ENCODE measurements at places on chromosomes 5 and 9.

- DNase-seq = no peak
These were observed 270.4 kb upstream of the DMRT1 start for GRCh38 chr9:571066-571465.

DNA sequence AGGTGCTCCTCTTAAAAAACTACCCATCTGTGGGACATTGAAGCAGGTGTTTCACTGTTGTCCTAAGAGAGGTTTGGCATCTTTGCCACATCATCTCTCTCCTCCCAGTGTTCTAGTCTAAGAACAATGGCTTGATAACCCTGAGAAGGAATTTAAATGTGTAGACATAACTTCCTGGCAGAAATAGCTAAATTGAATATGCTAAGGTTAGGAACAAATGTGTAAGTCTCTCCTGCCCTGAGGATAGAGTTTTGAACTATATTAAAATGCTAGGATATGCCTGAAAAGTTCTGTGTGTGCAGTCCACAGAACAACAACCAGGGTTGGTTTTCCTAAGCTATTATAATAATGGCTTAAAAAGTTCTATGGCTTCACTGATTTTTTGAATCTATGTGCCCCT lies 106.6 kb downstream of the LRRC70 start:
- no peak for DNase-seq

GRCh38 chr5:169804861-169805260 lies 167.8 kb downstream of the DOCK2 start:
- DNase-seq = no peak

- no peak for DNase-seq
These were observed 74.6 kb downstream of the MRPL36 start for GRCh38 chr5:1724822-1725602.

DNA sequence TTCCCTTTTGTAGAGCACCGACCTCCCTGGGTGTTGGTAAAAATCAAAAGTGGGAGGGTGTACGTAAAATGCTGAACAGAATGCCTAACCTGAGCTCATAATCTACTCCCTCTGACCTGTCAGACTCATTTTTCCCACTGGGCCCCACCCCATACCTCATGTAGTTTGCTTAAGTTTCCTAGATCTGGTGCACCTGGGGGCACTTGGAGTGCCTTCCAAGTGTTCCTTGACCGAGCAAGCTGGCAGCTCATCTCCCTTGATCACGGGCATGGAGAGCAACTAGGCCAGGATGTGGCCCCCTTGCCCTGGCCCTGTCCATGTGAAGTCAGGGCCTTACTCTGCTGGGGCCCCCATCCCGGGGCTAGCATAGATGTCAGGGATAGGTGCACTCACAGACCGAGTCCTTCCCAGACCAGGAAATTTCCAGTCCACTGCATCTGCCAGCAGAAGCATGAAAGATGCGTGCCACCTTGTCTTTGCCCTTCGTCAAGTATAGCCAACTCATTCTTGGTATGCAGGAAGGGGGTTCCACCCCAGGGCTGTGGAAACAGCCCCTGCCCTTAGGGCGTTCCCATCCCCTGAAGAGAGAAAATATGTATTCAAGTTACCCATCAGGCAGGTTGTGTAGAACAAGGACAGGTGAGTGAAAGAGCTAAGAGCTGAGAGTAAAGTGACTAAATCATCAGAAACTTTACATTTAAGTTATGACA lies 41.9 kb downstream of the SLC22A5 start:
- DNase-seq = peak; percentile 70

GRCh38 chr5:54848581-54848980 lies 136.8 kb downstream of the ESM1 start:
- no peak for DNase-seq

GRCh38 chr5:132406144-132406783 lies 36.8 kb downstream of the SLC22A5 start:
- DNase-seq = no peak

GRCh38 chr9:70035691-70036090 lies 8.0 kb upstream of the MAMDC2 start:
- no peak for DNase-seq

- no peak for DNase-seq
These were observed 177.8 kb downstream of the NFIB start for GRCh38 chr9:14136047-14136635.

- no peak for DNase-seq
These were observed 7.1 kb upstream of the ORM1 start for GRCh38 chr9:114315723-114316363.

GRCh38 chr9:125889112-125889475 lies 141.9 kb downstream of the PBX3 start:
- no peak for DNase-seq

DNA sequence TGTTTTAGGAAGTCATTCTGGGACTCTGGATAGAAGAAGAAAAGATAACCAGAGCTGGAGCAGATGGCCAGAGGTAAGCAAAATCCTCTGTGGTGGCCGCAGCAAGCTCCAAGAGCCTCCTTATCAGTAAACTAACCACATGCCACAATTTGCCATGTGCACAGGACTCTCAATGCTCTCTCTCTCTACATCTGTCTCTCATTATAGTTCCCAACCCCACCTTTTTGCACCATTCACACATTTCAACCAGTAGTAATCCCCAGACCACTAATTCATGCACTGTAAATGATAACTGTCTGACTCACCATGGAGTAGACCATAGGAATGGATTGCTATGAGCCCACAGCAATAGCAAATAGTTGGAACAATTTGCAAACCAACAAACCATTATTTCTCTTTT lies 526.1 kb downstream of the TLR4 start:
- no peak for DNase-seq

DNA sequence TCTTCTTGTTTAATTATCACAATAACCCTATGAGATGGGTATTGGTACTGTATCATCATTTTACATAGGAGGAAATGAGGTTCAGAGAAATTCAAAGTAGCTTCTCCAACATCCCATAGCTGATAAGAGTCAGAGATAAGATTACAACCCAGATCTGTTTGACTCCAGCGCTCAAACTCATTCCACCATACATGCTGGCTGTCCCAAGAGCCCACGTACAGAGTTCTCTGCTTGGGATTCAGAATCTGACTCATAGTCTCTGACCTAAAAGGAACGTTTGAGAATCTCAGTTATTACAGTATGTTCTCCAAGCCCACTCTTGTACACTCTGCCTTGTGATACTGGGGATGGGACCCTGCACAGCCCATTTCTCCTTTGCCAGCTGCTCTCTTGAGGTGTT lies 90.2 kb downstream of the TMEM215 start:
- no peak for DNase-seq

DNA sequence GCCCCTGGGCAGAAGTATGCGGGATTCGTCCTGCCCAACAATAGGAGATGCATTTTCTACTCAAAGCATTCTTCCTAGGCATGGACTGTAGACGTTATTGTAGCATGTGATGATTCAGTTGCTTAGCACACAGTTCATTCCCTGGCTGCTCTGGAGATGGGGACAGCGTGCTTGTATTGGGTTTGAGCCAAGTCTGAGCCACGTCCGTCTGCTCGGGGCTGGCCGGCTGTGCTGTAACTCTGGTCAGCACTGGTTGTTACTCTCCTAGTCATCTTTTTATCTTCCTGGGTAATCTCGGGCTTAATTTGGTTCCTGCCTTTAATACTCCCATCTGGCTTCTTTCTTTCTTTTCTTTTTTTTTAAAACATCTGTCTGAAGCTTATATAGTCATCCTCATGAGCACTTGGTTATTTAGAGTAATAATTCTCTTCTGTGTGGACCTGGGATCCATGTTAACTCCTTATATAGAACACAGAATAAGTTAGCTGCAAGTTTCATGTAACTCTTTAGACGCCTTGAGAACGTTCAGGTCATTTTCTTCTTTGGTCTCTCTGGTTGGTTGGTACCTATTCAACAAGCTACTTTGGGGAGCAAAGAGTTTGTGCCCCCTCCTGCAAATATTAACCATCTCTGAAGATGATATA lies 118.8 kb upstream of the RPS23 start:
- DNase-seq = no peak

DNA sequence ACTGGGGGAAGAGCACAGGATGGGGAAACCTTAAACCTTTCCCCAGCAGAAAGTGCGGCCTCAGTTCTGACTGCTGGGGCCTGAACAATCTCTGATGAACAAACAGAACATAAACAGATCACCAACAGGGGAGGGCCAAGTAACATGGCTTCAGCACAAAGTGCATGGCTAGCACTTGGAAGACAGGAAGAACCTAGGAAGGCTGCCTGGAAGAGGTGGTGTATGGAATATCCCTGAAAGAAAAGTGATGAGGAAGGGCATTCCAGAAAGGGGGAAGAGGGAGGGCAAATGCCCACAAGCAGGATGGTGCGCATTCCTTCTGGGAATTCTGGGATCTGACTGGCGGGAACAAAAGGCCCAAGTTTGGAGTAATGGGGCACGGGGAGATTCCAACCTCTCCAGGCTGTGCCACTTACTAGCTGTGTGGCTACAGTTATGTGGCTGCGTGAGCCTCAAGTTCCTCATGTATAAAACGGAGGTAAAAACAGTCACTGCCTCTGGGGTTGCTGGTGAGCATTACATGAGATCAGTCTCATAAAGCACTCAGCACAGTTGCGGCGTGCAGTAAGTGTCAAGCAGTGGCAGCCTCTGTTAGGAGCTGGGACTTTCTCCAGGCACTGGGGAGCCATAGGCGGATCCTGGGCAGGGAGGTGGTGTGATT lies 1.6 kb downstream of the PDGFRB start:
- no peak for DNase-seq

GRCh38 chr9:34675048-34675714 lies 12.7 kb upstream of the CCL27 start:
- peak; percentile 69 for DNase-seq

- DNase-seq = no peak
These were observed 329.1 kb upstream of the SLC24A2 start for GRCh38 chr9:20117986-20118385.

GRCh38 chr5:3056866-3057265 lies 305.4 kb upstream of the IRX2 start:
- DNase-seq = no peak

DNA sequence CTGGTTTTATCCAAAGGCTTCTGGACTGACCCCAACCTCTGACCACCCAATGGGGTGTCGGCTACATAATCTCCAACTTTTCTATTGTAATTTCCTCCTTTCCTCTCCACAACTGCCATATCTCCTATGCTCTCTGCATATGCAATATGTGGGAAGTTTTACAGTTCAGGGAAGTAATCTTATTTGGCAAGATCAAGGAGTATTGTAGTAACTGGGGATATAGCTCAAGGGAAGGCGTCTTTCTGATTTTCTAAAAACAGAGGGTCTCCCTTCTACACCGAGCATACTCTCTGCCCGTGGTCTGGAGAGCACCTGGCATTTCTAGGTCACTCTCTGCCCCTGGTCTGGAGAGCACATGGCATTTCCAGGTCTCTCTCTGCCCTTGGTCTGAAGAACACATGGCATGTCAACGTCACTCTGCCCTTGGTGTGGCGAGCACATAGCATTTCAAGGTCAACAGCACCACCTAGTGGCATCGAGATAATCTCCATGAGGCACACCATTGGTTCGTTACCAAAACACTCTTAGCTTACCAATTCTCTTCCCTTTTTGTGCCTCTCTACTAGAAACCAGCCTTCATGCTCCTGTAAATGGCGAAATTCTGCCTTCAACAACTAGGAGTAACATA lies 616.4 kb upstream of the NUDT12 start:
- peak; percentile 73 for DNase-seq

- no peak for DNase-seq
These were observed 27.7 kb upstream of the GGTA1 start for GRCh38 chr9:121527371-121527770.

- DNase-seq = no peak
These were observed 35.7 kb upstream of the UGT3A1 start for GRCh38 chr5:36026706-36027465.

DNA sequence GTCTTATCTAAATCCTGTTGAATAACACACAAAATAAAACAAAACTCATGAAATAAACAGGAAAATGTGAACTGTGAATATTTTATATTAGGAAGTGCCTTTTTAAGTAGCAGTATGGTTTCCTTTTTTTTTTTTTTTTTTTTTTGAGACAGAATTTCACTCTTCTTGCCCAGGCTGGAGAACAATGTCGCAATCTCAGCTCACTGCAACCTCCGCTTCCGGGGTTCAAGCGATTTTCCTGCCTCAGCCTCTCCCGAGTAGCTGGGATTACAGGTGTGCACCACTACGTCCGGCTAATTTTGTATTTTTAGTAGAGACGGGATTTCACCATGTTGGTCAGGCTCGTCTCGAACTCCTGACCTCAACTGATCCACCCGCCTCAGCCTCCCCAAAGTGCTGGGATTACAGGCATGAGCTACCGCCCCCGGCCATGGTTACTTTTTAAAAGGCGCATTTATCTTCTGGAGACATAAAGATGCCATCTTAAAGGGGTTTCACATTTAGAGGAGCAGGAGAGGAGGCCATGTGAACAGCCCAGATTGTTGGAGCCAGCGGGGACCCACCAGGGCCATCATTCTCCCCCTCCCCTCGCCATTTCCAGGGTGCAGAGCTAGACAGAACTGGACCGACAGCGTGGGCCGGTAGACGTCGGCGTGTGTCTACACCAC lies 64.1 kb downstream of the ROR2 start:
- DNase-seq = no peak

GRCh38 chr5:131515348-131515747 lies 119.7 kb downstream of the RAPGEF6 start:
- DNase-seq = no peak

GRCh38 chr5:143445776-143446175 lies 42.3 kb upstream of the NR3C1 start:
- DNase-seq = no peak

GRCh38 chr9:37151812-37152211 lies 31.4 kb downstream of the ZCCHC7 start:
- no peak for DNase-seq

- DNase-seq = no peak
These were observed 29.5 kb downstream of the C5orf15 start for GRCh38 chr5:133938929-133939328.

- no peak for DNase-seq
These were observed 182.5 kb downstream of the ADGRV1 start for GRCh38 chr5:90741022-90741564.

GRCh38 chr5:65061974-65062353 lies 293.2 kb downstream of the CWC27 start:
- no peak for DNase-seq

- no peak for DNase-seq
These were observed 1494.4 kb upstream of the NUDT12 start for GRCh38 chr5:105057001-105057436.

GRCh38 chr9:91211919-91212318 lies 149.8 kb downstream of the AUH start:
- DNase-seq = no peak

GRCh38 chr5:127392762-127393161 lies 102.2 kb downstream of the MEGF10 start:
- no peak for DNase-seq

GRCh38 chr5:133287500-133287899 lies 235.7 kb downstream of the HSPA4 start:
- DNase-seq = no peak

DNA sequence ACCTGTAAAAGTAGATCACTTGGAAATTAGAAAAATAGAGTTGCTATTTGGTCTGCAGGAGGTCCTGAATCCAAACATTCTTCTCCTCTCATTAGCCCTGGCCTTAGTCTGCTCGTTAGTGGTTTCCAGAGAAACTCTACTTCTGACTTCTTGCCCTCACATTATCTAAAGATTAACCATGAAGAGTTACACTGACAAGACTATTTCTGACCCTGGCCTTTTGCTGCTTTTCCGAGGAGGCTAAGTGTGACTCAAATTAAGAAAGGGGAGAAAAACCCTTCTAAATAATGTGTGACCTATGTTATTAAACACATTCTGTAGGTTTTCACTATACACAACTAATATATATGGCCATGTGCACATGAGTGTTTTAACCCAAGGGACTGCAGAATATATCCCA lies 302.4 kb downstream of the RAB3C start:
- DNase-seq = no peak

Data from Jurkat, Clone E6-1 (cell line).